ENCODE measurements at places on chromosomes 13 and 19. TPM values are rescaled to one million over a fixed set of nuclear protein-coding genes. Genes with fewer than 3 reads are reported as not detected.
A peak's percentile ranks its signal among the peaks of the same experiment; 100 is the strongest.

DNA sequence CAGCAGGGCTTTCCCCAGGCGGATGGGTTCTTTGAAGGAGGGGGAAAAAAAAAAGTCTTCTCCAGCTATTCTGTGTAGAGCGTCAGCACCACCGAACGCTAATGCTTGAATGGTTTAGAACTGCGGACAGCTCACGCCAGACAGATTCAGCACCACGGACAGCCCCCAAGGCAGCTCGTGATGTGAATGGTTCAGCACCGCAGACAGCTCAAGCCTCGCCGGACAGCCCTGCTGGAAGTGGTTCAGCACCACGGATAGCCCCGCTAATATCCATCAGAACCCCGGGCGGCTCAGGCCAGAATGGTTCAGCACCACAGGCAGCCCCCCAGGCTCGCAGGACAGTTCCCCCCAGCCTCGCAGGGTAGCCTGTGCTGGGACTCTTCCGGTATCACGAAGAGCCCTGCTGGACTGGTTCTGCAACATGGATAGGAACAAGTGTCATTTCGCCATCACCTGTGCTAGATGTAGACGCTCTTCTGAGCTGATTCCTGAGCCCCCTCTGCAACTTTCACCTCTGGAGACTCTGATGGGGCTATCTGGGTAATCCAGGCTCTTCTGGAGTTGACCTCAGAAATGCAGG, 4.9 kb upstream of the SMIM17 start:
- peak; percentile 33 for DNase-seq

DNA sequence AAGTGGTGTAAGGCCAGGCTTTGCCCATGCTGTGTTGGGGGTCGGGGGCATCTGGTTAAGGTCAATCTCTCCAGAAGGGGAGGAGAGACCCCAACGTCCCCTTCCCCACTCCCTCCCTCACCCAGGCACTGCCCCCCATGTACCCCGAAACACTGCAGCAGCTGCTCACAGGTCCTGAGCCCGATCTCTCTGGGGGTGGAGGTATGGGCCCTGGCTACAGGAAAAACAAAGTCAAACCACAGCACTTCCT, 10.2 kb downstream of the CAPN12 start:
- no peak for DNase-seq

The CEACAM8 gene
- not detected for total RNA-seq

DNA sequence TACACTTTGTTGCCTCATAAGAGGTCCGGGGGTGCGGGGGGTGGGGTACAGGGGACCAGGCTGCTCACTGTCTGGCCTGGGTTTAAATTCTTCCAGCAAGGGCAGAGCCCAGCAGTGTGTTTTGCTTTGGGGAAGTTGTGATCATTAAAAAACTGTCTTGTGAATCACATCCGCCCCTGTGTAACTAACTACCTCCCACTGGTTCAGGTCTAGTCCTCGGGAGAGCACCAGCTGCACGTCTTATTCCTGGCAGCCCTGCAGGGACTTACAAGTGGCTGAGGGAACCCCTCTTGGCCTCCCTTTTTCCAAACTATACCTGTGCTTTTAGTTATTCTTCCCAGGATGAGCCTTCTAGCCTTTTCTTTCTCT, 127.5 kb downstream of the SIPA1L3 start:
- DNase-seq: peak; percentile 68

The SMIM44 gene
- 2.1 TPM for total RNA-seq

DNA sequence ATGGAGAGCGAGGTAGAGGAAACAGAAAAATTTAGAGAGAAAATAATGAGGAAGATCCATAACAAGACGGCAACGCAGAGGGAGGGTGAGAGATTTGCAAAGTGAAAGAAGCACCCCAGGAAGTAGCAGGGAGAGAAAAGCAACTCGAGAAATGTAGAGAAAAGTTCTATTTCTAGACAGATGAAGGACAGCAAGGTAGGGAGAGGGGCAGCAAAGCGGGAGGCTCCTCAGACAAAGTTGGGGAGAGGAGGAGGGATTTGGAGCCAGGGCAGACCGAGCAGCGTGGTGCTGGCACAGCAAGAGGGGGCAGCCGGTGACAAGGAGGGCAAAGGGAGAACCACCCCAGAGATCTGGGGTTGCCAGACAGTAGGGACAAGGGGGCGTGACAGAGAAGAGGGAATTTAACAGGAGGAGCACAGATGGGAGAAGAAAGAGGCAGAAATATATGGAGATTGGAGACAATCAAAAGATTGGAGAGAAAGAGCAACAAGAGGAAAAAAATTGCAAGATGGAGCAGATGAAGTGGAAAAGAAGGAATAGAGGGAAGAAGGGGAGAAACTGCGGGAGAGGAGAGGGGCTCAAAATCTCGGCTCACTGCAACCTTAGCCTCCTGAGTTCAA, 989 bp downstream of the ZNF766 start:
- no peak for DNase-seq

GRCh38 chr13:30446126-30446500, 19.6 kb downstream of the HMGB1 start:
- no peak for DNase-seq

DNA sequence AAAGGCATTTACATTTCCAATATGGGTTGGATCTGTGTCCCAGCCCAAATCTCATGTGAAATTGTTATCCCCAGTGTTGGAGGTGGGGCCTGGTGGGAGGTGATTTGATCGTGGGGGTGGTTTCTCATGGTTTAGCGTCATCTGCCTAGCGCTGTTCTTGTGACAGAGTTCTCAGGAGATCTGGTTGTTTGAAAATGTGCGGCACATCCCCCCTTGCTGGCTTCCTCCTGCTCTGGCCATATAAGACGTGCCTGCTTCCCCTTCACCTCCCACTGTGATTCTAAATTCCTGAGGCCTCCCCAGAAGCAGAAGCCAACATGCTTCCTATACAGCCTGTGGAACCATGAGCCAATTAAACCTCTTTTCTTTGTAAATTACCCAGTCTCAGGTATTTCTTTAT, 126.2 kb upstream of the FNDC3A start:
- DNase-seq: no peak

GRCh38 chr13:75418997-75419396, 63.0 kb downstream of the TBC1D4 start:
- DNase-seq: peak; percentile 64

DNA sequence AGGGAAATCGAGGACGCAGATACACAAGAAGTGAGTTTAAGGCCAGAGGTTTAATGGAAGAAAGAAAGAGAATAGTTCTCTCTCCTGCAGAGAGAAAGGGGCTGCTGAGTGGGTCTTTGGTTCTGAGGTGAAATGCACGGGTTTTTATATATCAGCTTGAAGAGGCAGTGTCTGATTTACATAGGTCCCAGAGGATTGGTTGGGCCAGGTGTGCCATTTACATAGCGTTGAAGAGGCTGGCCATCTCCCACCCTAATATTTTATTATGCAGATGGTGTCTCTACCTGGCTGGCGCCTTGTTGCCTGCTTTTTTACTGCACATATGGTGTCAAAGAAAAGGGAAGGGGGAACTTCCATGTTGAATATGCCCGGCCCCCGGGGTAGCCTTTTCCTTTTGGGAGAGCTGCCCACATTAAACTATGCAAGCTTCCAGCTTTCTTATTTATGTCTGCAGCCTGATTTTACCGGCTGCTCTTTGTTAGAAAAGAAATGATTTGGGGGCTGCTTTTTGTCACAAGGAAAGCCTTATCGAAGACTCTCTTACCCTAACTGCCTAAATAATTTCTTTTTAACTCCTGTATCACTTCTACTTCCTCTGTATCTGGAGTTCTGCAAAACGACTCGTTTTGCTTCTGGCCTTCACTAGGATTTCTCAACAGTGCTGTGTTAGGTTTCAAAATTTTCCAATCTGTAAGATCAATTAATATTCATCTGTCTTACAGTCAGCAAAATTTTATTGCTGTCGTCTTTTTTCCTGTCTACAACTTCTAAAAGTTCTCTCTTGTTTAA, 268.5 kb downstream of the B3GLCT start:
- DNase-seq: no peak

The ERVK3-1 gene
- 37.3 TPM for total RNA-seq

- peak; percentile 100 for DNase-seq
Measured at GRCh38 chr13:87123987-87124784, 547.0 kb upstream of the SLITRK5 start.

GRCh38 chr13:75473468-75473867, 8.5 kb downstream of the TBC1D4 start:
- no peak for DNase-seq

DNA sequence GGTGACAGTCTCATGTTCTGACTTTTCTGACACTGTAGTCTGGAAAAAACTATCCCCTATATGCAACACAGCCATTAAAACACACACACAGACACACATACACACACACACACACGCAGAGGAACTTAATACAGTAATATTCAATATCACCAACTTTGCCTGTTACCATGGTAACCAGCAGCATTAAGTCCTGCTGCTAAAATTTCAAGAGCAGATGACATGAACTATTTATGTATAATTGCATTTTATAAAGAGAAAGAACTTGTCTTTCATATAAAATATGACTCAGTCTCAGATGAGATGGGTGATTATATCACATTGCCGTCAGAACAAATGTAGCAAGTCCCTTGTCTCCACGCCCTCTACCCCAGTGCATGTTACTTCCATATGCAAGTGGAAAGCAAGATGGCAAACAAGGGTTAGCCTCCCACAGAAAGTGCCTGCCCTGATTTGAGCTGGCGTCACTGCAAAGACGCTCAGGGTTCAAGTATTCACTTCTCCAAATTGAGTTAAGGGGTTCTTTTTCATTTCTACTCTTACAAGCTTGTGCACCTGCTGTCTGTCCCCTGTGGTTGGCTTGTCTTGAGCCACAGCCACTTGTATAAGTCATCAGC, 576.8 kb downstream of the UQCRFS1 start:
- no peak for DNase-seq

- DNase-seq: no peak
Measured at GRCh38 chr19:43660301-43660970, 9.5 kb downstream of the PLAUR start.

GRCh38 chr13:48567515-48568369, 34.9 kb upstream of the RCBTB2 start:
- no peak for DNase-seq
